Umbilical cord (tissue), 2 donors: ENCODE measurements at places on chromosomes 2 and 18.

DNA sequence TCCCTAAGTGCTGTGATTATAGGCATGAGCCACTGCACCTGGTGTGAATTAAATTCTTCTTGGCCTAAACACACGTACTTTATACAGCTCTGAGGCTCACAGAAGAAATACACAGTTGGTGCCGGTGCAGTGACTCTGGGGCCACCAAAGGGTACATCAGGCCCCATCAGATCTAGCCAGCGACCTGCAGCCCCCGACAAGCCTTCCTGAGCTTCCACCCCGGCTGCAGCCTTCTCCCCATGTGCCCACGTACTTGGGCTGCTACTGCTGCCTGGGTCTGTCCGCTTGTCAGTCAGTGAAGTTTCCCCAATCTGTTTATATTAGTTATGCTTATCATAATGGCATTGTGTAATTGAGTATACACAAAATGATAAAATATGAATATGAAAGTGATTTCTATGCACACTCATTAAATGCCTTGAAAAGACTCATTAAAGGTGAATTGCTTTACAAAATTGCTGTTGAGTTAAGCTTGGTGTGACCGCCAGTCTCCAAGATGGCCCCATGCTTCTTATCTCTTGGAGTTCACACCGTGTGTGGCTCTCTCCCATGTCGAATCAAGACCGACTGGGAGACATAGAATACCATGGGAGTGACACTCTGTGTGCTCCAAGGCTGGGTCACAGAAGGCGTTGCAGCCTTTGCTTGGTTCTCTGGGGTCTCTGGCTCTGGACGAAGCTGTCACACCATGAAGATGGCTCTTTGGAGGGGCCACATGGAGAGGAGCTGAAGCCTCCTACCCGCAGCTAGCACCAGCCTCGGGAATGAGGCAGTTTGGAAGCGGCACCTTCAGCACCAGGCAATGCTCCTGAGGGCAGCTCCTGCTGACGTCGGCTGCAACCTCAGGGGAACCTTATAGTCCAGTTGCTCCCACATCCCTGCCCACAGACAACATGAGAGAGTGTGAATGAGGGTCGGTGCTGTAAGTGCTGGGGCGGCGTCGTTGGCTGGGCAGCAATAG, 29.2 kb upstream of the HPCAL1 start:
- no peak for DNase-seq

GRCh38 chr18:43442571-43442970, 165.3 kb upstream of the SYT4 start:
- DNase-seq: no peak

GRCh38 chr2:45932278-45932975, 281.0 kb downstream of the PRKCE start:
- no peak for DNase-seq

- DNase-seq: no peak
Measured at GRCh38 chr2:236106761-236107160, 61.4 kb downstream of the GBX2 start.

DNA sequence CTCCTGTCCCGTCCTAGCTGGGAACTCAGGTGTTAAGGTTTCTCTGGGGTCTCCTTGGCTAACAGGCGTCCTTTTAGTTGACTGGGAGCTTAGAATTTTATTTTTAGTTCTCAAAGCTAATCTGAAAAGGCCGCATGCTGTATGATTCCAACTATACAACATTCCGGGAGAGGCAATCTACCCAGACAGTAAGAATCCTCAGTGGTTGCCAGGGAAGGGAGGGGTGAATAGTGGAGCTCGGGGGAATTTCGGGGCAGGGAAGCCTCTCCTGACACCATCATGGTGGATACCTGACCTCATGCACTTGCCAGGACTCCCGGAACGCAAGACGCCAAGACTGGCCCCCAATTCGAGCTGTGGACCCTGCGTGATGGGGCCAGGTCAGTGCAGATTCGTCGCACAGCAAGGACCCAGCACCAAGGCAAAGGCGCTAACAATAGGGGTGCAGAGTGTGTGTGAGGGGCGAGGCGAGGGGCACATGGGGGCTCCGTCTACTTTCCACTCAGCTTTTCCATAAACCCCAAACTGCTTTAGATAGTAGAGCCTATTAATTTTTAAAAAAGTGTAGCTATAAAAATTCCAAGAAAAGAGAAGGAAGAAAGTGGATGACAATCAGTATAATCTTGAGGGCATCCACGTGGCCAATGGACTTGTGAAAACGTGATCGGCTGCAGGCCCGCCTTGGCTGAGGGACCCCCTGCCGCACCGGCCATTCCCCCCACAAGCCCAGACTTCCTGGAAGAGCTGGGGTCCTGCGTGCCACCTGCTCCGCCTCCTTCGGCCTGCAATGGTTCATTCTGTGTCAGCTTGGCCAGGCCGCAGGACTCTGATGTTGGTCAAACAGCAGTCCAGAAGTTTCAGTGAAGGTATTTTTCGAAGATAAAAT, 17.3 kb downstream of the PDCD1 start:
- peak; percentile 49 for DNase-seq

DNA sequence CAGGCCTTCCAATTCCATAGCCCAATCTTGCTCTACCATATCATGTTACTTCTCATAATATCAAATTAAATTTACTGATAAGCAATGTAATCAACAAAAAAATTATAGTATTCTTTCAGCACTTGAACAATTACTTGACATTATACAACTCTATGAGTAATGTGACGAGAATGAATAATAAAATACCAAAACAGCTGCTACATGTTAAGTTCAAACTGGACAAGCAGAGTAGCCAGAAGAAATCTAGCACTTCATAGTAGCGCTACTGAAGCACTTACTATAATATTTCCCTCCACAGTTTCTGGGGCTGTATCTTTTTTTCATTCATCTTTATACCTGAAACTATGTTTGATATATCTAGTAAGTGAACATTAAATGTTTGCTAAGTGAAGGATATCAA, 14.9 kb downstream of the PPP3R1 start:
- no peak for DNase-seq

DNA sequence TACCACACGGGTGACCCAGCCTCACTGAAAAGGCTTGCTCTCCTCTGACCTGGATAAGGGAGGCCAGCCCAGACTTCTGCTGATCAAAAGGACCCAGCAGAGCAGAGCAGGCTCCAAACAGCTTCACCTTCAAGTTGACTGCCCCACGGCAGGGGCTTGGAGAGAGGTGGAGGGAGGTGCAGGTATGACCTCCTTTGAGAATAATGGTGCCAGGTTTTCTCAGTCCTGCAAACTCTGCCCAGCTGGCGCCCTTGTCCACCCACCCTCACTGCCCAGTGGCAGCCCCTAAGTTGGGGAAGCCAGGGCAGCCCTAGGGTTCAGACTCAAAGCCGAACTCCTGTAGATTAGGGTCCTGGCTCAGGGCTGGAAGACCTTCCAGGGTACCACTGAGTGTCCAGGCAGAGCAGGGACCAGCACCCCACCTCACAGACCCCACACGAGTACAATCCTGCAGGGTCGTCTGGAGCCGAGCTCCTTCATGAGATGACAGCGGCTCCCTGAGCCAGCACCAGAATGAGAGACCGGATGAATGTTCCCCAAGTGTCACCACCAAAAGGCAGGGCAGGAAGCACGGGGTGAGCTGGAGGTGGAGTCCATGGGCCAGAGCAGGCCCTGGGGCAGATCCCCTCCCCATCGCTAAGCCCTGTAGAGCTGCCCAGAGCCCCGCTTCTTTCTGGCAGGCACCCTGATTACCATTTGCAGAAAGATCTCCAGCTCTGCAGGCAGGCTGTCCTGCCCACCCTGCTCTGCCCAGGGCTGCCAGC, 3.6 kb upstream of the GPC1 start:
- DNase-seq: no peak

DNA sequence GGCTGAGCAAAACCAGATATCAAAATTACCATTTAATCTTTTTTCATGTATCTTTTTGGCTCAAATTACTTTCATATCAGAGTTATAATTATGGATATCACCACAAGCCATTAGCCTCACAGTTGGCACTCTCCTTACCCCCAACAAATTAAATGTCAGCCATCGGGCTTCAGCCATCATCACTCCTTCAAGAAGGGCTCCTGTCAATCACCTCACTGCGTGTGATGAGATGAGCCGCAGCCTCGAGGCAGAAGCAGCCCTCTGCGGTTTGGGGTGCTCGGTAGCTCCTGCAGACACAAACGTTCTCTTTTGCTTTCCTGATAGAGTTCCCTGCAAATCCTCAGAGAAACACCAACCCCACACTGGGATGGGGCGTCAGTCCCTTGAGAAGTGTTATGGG, 94.1 kb downstream of the DNER start:
- DNase-seq: no peak

DNA sequence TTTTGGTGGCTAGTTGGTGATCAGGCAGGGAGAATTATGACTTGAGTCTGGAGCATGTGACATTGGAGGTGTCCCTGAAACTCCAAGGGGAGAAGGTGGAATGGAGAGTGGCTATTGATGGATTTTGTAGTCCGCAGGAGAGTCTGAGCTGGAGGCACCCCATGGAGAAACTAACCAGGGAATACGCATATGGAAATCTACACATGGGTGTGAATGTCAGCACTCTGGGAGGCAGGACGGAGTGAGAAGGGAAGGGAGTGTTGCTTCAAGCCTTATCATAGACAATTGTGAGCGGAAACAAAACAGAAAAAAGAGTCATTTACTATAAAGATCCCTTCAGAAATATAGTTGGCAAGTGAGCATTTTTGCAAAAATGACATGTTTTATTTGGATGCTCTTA, 667 bp upstream of the SCYGR4 start:
- DNase-seq: no peak

- DNase-seq: no peak
Measured at GRCh38 chr2:16008856-16009255, 68.5 kb downstream of the MYCN start.

DNA sequence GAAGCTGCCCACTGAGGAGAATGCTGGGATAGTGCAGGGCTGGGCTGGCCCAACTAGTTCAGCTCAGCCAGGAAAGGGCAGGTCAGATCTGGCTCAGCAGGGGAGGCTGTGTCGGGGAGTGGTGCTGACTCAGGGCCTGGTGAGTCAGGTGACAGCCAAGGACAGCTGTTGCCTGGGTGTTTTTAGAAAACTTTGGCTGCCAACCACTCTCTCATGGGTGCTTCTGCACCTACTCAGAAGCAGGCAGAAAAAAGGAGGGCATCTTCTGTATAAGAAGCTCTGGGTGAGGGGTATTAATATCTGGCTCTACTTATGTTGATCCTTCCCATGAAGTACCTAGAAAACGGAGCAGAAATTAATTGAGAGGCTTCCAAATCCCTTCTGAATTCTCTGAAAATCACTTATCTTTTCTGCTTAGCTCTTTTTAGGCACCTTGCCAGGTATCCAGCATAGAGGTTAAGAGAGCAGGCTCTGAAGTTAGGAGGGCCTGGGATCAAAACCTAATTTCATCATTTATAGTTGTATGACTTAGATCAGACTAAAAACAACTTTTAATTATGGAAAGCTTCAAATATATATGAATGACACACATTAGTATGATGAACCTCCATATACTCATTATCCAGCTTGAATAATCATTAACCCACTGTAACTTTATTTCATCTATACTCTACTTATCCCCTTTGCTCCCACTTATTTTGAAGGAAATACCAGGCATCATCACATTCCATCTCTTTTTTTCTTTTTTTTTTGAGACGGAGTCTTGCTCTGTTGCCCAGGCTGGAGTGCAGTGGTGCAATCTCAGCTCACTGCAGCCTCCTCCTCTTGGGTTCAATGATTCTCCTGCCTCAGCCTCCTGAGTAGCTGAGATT, 15.5 kb upstream of the RAB10 start:
- peak; percentile 88 for DNase-seq

DNA sequence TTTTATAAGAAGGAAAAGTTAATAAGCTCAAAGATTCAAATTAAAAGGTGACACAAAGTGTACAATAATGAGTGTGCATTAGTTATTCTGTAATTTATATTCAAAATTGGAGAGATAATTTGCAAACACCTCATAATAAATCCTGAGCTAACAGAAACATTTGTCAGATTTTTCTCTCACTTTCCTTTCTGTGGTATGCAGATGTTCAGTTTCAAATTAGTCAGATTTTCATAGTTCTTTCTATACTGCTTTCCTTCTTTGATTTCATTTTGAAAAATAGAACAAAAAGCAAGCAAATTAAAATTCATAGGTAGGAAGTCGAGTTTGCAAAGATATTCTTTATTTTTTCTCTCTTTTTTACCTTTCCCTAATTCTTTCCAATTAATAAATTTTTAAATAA, 1420.1 kb upstream of the NXPH2 start:
- DNase-seq: no peak

GRCh38 chr2:12076810-12077209, 330.4 kb downstream of the LPIN1 start:
- no peak for DNase-seq

DNA sequence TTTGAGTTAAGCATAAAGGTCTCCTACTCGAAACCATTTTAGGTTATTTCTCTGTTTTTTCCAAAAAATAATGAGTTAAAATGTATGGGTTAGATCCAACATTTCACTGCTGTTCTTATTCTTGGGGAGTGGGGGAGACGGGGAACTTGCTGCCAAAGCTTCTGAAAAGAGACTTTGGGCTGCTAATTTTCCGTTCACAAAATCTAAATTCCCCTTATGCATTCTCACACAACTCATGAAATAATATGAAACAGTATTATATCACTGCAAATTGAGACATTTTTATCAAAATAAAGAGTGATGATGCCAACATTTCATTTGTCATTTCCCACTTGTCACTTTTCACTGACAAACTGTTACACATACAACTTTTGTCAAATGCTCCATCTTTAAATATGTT, 7.8 kb downstream of the SATB2 start:
- no peak for DNase-seq

DNA sequence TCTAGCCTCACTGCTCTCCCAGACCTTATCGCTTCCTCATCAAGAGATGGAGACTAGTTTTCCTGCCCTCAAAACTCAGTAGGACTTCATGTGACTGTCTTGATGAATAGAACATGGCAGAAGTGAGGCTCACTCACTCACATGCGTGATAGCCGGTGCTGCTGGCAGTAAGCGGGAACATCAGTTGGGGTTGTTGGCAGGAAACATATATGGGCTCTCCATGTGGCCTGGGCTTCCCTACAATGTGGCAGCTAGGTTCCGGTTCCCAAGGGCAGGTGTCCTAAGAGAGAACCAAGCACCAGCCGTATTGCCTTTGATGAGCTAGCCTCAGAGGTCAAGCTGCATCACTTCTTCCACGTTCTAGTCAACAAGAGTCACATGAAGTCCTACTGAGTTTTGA, 15.2 kb upstream of the FAHD2A start:
- DNase-seq: no peak

DNA sequence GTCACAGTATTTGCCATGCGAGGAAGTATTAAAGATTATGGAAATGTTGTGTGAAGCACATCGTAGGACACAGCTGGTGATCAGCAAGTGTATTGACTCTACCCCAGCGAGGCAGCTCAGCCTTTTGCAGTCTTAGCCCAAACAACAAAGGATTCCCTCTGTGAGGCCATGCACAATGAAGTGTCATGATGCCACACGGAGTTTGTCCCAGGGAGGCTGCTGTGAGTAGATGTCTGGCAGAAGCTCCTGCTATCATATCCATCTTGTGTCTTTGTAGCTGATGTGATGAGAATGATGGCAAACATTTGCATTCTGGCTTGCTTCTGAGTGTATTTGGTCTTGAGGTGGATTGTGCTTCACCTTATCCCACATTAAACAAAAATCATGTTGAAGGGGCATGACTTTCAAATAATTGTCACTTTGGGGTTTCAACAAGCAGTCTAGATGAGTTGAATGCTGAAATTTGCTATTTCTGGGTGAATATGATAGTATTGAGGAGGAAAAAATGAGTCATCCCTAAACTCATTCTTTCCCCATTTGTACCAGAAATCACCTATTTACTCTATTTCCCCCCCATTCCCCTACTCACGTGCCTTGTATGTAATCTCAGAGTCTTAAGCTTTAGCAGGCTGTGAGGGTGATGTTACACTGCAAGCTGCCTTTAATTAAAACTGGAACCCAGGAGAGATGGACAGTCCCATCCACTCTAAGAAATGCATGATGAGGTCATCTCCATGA, 273.5 kb downstream of the RNF144A start:
- DNase-seq: peak; percentile 9

- peak; percentile 22 for DNase-seq
Measured at GRCh38 chr18:56748698-56749268, 97.6 kb downstream of the WDR7 start.
